Activated T-helper 9 cell treated with anti-CD3 and anti-CD28 coated beads, Interleukin-2, amount 50 U/mL, for 16 hours (primary cell): ENCODE measurements at places on chromosomes 4 and X.

DNA sequence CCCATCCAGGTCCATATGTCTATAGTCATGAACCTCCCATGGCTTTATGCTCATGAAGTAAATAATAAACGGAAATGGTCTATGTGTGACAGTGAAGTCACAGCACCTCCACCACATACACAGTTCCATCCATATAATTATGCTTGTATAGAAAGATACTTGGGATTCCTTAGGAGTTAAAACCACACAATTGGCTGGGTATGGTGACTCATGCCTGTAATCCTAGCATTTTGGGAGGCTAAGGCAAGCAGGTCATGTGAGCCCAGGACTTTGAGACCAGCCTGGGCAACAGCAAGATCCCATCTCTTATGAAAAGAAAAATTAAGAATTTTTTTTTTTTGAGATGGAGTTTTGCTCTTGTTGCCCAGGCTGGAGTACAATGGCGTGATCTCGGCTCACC, 55.6 kb upstream of the RBM47 start:
- DNase-seq = no peak

GRCh38 chr4:1226144-1226481, 22.8 kb downstream of the CTBP1 start:
- no peak for DNase-seq

- no peak for DNase-seq
These were observed 199.2 kb upstream of the MAOA start for GRCh38 chrX:43456906-43457305.

DNA sequence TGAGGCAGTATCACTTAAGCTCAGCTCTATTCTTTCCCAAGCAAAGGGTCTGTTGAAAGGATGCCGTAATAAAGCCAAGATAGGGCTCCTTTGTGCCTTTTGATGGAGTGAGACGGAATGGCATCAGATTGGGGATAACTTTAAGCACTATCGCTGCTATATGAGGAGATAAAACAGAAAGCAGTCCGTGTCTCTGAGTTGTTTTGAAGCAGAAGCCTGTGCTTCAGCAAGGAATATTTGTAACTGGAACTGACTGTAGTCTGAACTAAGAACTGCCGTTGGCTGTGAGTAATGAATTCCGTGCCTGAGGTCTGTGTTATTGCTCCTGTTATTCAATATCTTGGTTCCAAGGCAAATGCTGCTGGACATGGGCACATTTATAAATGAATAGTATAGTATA, 297.4 kb downstream of the ANKRD50 start:
- no peak for DNase-seq

- no peak for DNase-seq
These were observed 45.1 kb upstream of the CDX4 start for GRCh38 chrX:73401591-73402266.

- no peak for DNase-seq
These were observed 515.4 kb upstream of the ATOH1 start for GRCh38 chr4:93313197-93313596.

GRCh38 chr4:85745939-85746338, 271.0 kb downstream of the ARHGAP24 start:
- no peak for DNase-seq

DNA sequence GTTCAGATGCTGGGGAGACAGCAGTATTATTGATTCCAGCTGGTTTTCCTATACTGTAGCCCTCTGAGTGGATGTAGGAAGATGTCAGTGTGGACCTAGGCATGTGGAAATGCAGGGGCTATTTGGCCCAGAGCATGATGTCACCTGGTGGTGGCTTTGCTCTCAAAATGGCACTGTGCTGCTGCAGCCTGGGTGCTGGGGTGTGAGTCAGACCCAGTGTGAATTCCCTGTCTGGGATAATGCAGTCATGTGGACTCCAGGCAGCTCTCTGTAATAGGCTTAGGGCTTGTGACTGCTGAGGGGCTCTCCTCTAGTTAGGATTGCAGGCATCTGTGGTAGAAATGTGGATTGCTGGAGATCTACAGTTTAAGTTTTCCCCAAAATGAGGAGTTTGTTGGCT, 70.7 kb downstream of the DCAF8L2 start:
- no peak for DNase-seq

DNA sequence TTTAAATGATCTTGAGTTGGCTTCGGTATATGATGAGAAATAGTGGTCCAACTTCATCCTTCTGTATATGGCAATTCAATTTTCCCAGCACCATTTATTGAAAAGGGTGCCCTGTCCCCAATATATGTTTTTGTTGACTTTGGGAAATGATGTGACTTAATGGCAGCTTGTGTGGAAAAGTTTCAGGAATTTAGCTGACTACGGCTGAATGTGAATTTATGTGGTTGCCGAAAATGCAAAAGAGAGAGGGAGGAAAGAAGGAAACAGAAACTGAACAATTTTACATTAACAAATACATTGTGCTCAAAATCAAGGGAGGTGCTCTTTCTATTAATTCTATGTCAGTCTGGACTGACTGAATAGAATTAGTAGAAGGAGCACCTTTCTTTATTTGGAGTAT, 101.8 kb upstream of the CYSLTR1 start:
- no peak for DNase-seq

- DNase-seq = no peak
These were observed 43.3 kb downstream of the NYX start for GRCh38 chrX:41490446-41490845.

DNA sequence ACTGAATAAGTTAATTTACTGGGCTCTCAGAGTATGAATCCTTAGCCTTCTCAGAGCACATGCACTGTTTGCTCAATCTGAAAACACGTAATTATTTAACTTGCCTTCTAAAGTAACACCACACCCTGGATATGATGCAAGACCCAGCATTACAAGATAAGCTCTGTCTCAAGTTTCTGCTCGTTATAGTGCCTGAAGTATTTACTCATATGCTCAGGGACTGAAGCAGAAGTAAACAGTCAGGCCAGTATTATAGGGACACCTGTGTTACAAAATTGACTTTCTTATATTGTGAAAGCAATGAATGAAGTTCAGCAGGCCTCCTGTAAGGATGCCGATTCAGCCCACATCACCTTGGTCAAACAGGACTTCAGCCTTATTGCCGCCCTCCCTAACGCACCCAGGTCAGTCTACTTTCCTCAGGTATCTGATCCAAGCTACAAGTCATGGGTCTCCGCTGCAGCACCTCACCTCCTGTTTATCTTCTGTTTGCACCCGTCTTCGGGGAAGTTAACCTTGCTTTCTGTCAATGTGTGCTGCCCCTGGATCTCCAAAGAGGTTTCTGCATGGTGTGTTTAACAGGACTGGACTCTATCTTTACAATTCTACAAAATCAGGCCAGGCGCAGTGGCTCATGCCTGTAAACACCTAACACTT, 42.8 kb upstream of the KLF3 start:
- no peak for DNase-seq

DNA sequence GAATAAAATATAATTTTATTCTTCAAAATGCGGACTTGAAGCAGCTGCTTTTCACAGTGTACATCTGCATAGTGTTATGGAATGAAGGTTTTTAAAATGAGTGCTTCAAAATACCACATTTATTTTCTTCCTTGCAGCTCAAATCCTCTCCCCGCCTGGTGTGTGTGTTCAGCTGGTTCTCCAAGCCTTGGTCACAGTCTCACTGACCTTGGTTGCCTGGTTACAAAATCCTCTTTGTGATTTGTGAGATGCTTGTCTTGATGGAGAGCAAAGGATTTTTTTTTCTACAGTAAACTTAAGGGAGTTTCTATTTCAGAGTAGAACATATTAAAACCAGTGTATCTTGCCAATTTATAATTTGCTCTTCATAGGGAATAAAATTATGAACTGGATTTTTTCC, 139.2 kb downstream of the PCDH18 start:
- no peak for DNase-seq

DNA sequence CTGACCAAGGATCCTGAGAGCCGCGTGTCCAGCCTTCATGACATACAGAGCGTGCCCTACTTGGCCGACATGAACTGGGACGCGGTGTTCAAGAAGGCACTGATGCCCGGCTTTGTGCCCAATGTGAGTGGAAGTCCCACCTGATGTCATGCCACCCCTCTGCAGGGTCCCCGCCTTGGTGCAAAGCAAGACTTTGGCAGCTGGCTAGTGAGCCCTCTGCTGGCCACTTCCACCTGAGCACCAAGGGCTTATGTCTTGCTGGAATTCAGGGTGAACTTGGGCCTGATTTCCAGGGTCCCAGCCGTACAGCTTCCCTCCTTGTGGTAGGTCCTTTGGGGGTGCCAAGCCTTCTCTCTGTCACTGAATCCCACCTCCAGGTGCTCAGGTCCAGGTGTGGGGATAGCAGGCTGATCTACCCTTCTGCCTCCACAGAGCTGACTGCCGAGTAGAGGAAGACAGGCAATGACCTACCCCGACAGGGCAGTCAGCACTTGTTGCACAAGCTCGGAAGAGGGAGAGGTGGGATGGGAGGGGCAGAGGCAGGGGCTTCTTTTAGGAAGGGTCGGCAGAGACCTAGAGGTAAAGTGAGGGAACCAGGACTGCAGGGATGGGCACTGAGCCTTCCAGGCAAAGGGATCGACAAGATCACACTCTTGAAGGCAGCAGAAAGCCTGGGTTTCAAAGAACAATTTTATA, 248.1 kb downstream of the EVC2 start:
- DNase-seq = no peak

DNA sequence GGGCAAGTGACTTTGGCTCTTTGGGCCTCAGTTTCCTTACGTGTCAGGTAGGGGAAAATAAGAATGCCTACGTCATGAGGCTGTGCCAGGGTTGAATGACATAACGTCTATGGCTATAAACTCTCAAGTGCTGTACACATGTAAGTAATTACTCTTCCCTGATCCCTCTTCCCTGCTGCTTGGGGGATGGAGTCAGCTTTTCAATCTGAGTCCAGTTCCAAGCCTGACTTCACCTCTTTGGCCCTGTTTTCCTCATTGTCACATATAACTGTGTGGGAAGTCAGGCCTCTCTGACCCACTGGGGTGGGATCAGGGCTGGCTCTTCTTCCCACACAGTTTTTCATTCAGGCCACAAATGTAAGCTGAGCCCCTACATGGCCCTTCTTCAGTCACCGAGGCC, 11.4 kb upstream of the CITED1 start:
- no peak for DNase-seq

GRCh38 chrX:113202601-113203000, 362.0 kb upstream of the AMOT start:
- no peak for DNase-seq
